ENCODE measurements at places on chromosomes 5 and 9. TPM values are rescaled to one million over a fixed set of nuclear protein-coding genes. Genes with fewer than 3 reads are reported as not detected.

- no peaks in the 10 kb centered on the region for H3K4me1 ChIP-seq
- no peaks in the 10 kb centered on the region for H3K27me3 ChIP-seq
- no peak overlapping the region for H3K27ac ChIP-seq
- DNase-seq, result no peak
- H3K4me3 ChIP-seq, result no peak overlapping the region
Observed at GRCh38 chr5:36279054-36279698, 22.5 kb downstream of the RANBP3L start.

- no peak overlapping the region for H3K4me3 ChIP-seq
- H3K27me3 ChIP-seq, result no peaks in the 10 kb centered on the region
- no peaks in the 10 kb centered on the region for H3K36me3 ChIP-seq
Observed at GRCh38 chr9:91391412-91391811, 29.7 kb upstream of the AUH start.

DNA sequence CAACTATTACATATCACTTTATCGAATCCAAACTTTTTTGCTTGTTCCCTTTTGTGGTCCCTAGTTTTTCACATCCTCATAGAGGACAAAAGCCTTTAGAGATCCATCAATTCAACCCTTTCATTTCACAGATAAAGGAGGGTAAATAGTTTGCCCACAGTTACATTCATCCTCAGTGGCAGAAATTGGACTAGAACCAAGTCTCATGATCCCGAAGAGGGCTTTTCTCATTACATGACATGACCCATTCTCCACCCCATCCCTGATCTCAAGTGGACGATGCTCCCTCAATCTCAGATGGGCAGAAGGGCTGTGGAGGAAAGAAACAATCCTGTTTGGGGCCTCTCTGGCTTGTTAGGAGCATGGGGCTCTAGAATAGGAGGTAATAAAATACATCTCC, 23.1 kb downstream of the TICAM2 start:
- no peak for DNase-seq
- no peaks in the 10 kb centered on the region for H3K36me3 ChIP-seq
- no peaks in the 10 kb centered on the region for H3K4me1 ChIP-seq
- no peaks in the 10 kb centered on the region for H3K27me3 ChIP-seq
- no peak overlapping the region for H3K4me3 ChIP-seq

DNA sequence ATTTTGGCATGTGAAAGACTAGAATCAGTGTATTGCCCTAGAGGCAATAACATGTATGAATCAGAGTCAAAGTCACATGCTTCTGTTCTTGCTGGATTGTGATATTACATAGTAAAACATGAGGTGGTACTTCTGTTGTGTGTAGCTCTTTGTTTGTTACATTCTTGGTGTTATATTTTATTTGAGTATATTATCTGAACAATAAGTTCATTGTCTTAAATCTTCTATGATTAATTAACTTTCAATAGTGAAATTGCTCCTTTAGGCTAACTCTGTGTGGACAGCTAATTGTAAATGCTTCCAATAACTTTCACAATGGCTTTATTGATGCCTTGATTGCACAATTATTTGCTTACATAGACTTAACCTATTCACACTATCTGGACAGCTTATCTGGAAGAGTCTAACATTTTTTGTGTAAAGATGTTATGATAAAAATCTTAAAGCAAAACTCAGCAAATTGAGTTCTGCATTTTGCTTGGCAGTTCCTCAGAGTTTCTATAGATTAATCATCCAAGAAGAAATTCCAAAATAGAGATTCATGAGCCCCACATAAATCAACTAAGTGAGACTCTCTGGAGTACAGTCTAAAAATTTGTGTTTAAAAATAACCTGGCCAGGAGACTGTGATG, 239.6 kb upstream of the TUSC1 start:
- H3K36me3 ChIP-seq, result no peaks in the 10 kb centered on the region
- H3K4me3 ChIP-seq, result no peak overlapping the region
- no peaks in the 10 kb centered on the region for H3K4me1 ChIP-seq
- no peak for DNase-seq
- no peak overlapping the region for H3K27ac ChIP-seq

- H3K4me3 ChIP-seq, result no peak overlapping the region
- H3K4me1 ChIP-seq, result no peaks in the 10 kb centered on the region
- no peak for DNase-seq
- no peaks in the 10 kb centered on the region for H3K27me3 ChIP-seq
- no peak overlapping the region for H3K27ac ChIP-seq
Observed at GRCh38 chr5:128409166-128409800, 128.8 kb downstream of the FBN2 start.

- H3K27ac ChIP-seq, result no peak overlapping the region
- H3K27me3 ChIP-seq, result no peaks in the 10 kb centered on the region
- no peaks in the 10 kb centered on the region for H3K36me3 ChIP-seq
- no peak for DNase-seq
- H3K4me1 ChIP-seq, result no peaks in the 10 kb centered on the region
Observed at GRCh38 chr9:84382720-84383119, 42.2 kb upstream of the SLC28A3 start.

DNA sequence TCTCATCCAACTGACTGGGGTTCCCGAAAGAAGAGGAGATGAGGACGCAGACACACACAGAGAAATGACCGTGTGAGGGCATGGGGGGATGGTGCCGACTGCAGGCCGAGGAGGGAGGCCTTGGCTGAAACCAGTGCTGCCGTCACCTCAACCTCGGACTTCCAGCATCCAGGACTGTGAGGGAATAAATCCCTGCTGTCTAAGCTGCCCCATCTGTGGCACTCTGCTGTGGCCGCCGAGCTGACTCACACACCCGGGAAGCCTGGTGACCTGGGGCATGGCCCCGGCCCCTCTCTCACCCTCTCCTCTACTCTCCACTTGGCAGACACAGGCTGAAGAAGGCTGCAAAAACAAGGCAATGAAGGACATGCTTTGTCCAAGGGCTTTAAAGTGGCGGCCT, 4.4 kb upstream of the COL5A1 start:
- no peak overlapping the region for H3K27ac ChIP-seq
- H3K36me3 ChIP-seq, result no peaks in the 10 kb centered on the region
- no peaks in the 10 kb centered on the region for H3K4me1 ChIP-seq
- H3K27me3 ChIP-seq, result no peaks in the 10 kb centered on the region
- no peak for DNase-seq

Gene ADAMTSL2
- 0.80 TPM for total RNA-seq

Gene BASP1
- 19.9 TPM for total RNA-seq

All from breast epithelium (tissue), 4 donors.